ENCODE measurements at places on chromosomes 16 and 17. TPM values are rescaled to one million over a fixed set of nuclear protein-coding genes. Genes with fewer than 3 reads are reported as not detected.

EPOP gene
- total RNA-seq, result 12.6 TPM

TTYH2 gene
- total RNA-seq, result 21.0 TPM

FOXN1 gene
- not detected for total RNA-seq

TMEM238L gene
- not detected for total RNA-seq

RAMP2 gene
- total RNA-seq, result not detected

TMEM114 gene
- not detected for total RNA-seq

HSD17B2 gene
- 5.2 TPM for total RNA-seq

CSH2 gene
- total RNA-seq, result not detected

SCGB1C2 gene
- not detected for total RNA-seq

VTN gene
- total RNA-seq, result not detected

ERN2 gene
- total RNA-seq, result not detected

PRAC2 gene
- 44.1 TPM for total RNA-seq

ELMO3 gene
- total RNA-seq, result 2.2 TPM

KRTAP4-1 gene
- not detected for total RNA-seq

KRTAP1-1 gene
- not detected for total RNA-seq

NMRAL1 gene
- 92.6 TPM for total RNA-seq

CLEC18C gene
- 0.12 TPM for total RNA-seq

KIF1C gene
- total RNA-seq, result 60.9 TPM

All from PC-3 (cell line).